ENCODE measurements at places on chromosomes 1 and 21.

DNA sequence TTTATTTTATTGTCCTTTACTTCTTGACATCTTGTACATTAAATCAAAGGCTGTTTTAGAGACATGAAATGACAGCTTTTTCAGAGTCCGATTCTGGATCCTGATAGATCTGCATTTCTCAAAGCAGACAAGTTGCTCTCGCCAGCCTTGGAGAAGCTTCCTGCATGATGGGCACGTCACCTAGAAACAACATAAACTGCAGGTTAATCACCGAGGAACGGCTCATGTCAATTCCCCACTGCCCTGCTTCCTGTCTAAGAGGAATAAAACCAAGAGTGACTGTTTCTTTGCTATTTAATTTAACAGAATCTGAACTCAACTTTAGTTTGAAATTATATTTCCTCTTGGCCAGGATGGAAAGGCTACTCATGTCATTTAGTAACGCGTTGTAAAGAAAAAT, 77.0 kb downstream of the RWDD3 start:
- no peak for DNase-seq

GRCh38 chr1:183033205-183033604, 10.0 kb downstream of the LAMC1 start:
- DNase-seq: no peak

- DNase-seq: peak; percentile 47
Measured at GRCh38 chr1:88973520-88974137, 18.8 kb downstream of the KYAT3 start.

DNA sequence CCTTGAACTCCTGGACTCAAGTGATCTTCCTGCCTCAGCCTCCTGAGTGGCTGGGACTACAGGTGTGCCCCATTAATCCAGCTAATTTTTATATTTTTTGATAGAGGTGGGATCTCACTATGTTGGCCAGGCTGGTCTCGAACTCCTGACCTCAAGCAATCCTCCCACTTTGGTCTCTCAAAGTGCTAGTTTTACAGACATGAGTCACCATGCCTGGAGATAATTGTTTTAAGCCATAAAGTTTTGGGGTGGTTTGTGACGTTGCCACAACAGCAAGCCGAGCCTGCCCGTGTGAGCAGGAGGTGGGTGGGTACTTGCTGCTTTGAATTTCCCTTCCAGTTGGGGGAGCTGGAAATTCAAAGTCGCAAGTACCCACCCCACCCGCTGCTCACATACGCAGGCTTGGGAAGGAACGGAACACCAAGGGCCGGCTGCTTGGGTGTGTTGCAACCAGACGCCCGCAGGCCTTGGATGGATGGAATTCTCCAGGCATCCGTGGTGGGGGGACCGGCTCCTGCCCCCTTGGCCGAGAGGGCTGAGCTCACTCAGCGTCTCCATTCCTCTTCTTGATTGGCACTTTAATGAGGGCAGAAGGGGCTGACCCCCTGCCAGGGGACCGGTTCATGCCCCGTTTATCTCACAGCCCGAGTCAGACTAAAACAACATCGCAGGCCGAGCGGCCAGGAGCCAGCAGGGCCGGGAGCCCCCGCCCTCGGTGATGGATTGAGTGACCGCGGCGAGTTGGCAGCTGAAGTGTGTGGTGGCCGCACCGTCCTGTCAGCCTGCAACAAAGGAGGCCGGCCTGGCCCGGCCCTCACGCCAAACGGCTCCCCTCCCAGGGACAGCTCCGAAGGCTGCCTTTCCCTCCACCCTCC, 78.1 kb downstream of the DHRS3 start:
- no peak for DNase-seq

GRCh38 chr1:9473032-9473807, 66.0 kb upstream of the SLC25A33 start:
- no peak for DNase-seq

- DNase-seq: no peak
Measured at GRCh38 chr1:168687816-168688215, 41.2 kb downstream of the DPT start.

DNA sequence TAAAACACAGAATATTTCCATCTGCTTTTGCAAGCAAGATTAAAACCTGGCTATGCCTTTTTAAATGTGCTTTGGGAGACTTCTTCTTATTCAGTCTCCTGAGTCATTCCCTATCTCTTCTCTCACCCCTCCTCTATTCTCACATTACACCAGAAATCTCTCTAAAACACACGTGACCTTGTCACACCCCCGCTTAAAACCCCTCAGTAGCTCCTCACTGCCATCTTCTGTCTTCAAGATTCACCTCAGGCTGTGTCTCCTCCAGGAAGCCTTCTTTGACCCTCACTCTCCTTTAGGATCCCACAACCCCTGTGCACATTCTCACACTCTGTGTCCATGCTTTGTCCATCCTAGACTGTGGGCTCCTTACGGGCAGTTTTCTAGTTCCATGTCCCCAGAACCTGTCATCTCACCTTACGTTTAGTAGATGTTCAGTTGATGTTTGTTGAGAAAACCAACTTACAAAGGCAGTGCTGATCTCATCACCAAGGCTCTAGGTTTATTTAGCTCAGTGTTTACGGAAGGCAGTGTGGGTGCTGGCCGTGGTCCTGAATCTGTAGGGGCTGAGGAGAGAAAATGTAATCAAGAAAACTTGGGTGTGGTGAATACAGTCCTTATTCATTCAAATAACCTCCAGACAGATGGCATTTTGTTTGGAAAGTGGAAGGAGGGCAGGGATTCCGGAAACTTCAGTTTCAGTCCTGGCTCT, 143.5 kb downstream of the DMRTA2 start:
- no peak for DNase-seq

DNA sequence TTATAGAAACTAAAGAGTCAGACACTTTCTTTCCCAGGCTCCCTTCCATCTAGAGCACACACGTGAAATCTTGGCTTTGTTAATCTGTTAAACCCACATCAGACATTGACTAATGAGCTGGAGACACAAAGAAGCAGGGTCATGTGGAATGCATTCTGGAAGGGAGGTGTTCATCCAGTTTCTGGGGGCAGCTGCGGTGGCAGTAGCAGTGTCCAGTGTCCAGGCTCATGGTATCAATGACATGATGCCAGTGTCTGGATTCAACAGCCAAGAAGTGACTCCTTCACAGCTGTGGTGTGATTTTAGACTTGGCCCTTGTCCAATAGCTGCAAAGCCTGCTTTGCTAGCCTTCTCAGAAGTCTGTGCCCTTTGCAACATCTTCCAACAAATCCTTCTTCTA, 95.2 kb downstream of the NTPCR start:
- DNase-seq: no peak

- no peak for DNase-seq
Measured at GRCh38 chr1:107833061-107833460, 131.9 kb downstream of the VAV3 start.

DNA sequence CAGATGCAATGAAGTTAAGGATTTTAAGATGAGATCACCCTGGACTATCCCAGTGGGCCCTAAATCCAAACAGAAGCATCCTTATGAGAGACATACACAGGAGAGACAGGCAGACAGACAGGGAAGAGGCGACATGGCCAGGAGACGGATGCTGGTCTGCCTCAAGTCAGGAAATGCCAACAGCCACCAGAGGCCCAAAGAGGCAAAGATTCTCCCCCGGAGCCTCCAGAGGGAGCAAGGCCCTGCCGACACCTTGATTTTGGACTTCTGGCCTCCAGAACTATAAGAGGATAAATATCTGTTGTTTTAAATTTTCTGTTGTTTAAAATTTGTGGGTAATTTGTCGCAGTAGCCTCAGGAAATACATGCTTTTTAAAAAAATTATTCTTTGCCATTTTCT, 116.4 kb downstream of the GLIS1 start:
- no peak for DNase-seq

DNA sequence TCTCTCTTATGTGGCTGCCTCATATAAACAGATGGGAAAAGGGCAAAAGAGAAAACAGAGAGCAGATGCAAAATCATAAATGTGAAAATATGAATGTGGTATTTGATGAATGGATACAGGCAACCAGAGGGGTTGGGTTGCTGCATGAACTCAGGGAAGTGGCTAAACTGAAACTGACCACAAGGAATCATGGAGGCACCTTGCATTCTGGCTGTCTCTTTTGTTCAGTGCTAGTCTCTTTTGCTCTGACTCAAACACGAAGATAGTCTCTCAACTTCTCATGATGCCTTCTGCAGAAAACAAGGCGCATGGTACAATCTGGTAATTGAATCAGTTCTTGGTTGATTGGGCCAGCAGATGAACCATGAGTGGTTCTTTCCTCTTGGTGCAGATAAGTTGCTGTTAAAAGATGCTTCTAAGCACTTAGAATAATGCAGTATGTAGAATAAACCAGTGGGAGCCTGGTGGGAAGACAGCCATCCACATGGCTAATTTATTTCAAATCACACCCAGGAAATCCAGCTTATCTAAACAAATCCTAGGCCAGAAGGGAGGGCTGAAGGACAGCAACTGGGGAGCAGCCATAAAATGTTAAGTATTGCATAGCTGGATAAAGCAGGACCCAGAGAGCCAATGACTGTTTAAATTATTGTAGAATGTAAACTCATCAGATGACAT, 64.2 kb downstream of the HLX start:
- no peak for DNase-seq

DNA sequence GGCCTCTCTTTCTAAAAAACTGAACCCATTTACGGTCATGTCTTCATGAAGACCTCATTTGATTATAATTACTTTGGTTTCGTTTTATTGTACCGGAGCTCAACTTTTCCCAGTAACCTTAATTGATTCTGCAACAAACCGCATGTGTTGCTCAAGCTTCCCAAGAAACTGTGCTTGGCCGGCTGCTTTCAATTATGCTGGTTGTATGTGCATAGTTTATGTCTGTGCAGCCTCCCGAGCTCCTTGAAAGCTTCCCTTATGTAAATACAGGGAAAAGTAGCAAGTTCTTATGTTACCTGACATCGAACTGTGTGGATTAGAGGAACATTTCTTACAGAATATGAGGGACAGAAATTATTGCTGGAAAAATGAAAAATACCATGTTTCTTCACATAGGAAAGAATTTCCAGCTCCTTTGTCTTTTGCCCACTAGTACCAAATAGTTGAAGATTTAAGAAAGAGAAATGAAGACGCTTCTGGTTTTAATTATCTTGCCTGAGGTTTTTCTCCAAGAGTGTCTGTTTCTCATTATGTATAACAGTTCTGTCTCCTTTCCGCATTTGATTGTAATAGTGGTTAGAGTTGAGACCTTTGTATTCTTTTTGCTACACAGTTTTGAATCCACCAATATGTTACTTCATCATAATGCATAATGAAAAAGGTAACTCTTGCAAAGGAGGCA, 2.1 kb downstream of the VCAM1 start:
- DNase-seq: no peak

DNA sequence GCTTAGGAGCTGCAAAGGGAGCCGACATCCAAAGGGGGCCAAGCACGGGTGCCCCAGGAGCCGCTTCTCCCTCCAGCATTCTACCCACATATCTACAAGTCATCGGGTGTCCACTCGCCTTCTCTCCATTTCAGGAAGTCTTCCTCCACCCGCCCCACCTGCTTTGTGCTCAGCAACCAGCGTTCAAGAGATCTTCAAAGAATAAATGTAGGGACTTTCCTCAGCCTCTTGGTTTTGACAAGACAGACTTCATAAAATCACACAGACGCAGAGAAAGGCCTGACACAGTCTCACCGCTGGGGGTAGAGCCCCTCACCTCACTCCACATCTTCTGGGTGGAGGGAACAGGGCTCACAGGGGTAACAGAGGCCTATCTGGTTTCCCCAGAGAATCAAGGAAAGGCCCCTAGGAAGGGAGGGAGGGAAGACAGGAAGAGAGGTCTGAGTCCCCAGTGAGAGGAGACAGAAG, 49.5 kb downstream of the SSBP3 start:
- no peak for DNase-seq

DNA sequence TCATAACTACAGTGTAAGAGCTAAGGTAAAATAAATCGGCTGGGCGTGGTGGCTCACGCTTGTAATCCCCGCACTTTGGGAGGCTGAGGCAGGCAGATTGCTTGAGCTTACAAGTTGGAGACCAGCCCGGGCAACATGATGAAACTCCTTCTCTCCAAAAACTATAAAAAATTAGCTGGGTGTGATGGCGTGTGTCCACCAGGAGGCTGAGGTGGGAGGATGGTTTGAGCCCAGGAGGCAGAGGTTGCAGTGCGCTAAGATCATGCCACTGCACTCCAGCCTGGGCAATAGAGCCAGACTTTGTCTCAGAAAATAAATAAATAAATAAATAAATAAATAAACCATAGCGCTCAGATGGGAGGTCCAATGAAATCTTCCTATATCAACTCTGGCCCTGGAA, 16.7 kb upstream of the FAM110D start:
- no peak for DNase-seq

DNA sequence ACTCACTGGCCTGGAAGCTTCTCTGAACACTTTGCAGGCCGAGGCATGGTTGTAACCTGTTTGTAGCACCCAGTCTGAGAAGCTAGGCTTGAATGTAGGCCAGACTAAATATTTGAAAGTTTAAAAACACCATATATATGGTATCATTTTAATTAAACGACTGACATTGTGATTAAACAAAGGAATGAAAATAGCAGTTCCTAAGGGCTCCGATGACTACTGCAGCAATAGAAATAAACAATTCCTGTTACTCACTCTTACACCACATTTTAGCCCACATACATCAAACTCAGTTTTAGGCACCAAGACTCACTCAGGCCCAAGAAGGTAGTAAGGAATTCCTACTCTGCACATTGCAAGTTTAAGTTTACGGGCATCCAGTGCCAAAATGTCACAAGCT, 281.2 kb downstream of the AKT3 start:
- no peak for DNase-seq

- DNase-seq: no peak
Measured at GRCh38 chr1:204042516-204042915, 30.4 kb upstream of the SOX13 start.

- no peak for DNase-seq
Measured at GRCh38 chr1:215529111-215529510, 38.0 kb upstream of the KCTD3 start.

GRCh38 chr1:8161546-8162105, 135.5 kb upstream of the ERRFI1 start:
- no peak for DNase-seq

DNA sequence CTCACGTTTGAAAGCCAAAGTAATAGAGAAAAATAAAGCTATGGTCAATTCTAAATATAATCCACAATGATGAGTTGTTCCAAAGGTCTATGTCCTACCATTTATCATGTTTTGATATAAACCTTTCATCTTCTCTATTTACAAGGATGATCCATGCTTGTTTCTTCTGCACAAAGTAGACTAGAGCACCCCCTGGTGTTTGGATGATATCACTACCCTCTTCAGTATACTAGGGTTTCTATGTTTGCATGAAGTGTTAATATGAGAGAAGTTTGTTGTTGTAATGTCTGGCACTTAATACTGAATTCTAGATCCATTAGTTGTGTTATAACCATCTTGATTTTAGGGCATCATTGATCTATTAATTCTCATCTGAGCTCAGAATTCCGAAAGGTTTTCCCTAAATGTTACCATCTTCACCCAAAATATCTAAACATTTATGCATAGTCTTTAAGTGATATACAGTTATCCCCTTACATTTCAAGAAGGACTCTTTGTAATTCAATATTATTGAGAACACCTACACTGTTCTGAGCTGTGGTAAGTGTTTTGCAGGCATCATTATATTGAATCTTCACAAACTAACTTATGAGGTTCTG, 21.1 kb downstream of the CLDN8 start:
- DNase-seq: peak; percentile 33

GRCh38 chr1:110460253-110461220, 9.6 kb downstream of the PROK1 start:
- DNase-seq: peak; percentile 71

- DNase-seq: peak; percentile 83
Measured at GRCh38 chr1:26607186-26607585, 77.6 kb downstream of the RPS6KA1 start.
